ENCODE measurements at places on chromosomes 1 and 21.

GRCh38 chr1:43530483-43531106 lies at the start of gene PTPRF:
Gene PTPRF (plus strand): TSS chr1:43530883. CDS start chr1:43545076, 14,193 bp downstream.
- DNase-seq = peak; percentile 26

DNA sequence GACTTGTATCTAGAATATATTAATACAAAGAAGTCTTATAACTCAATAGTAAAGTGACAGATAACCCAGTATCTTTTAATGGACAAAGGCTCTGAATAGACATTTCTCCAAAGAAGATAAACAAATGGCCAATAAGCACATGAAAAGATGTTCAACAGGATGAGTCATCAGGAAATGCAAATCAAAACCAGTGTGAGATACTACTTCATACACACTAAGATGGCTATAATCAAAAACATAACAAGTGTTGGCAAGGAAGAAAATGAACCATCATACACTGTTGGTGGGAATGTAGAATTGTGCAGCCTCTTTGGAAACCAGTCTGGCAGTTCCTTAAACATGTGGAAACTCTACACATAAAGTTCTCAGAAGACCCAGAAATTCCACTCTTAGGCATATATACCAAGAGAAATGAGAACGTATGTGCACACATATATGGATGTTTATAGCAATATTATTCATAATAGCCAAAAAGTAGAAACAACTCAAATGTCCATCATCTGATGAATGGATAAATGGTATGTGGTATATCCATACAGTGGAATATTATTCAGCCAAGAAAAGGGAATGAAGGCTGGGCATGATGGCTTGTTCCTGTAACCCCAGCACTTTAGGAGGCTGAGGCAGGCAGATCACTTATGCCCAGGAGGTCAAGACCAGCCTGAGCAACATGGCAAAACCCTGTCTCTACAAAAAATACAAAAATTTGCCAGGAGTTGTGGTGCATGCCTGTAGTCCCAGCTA lies 9.9 kb upstream of the MPL start:
- no peak for DNase-seq

DNA sequence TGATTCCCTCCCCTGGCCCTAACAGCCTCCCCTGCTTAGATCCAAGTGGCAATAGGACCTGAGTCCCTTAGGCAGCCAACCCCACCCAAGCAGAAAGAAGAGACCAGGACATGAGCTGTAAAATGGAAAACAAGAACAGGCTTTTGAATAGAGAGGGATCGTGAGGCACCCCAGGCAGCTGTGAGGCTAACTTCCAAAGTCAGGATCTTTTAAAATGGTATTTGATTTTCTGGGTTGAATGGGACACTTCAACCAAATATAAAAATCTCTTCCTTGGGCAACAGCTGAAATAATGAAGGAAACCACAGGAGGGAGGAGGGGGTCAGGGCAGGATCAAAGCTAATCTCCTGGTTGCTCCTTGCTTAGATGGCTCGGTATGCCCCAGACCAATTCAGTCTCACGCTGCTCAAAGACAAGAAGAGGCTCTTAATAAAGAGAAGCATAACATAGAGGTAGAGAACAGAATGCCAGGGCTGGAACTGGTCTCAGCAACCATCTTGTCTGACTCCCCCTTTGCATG lies 28.6 kb upstream of the AVPR1B start:
- DNase-seq = no peak

DNA sequence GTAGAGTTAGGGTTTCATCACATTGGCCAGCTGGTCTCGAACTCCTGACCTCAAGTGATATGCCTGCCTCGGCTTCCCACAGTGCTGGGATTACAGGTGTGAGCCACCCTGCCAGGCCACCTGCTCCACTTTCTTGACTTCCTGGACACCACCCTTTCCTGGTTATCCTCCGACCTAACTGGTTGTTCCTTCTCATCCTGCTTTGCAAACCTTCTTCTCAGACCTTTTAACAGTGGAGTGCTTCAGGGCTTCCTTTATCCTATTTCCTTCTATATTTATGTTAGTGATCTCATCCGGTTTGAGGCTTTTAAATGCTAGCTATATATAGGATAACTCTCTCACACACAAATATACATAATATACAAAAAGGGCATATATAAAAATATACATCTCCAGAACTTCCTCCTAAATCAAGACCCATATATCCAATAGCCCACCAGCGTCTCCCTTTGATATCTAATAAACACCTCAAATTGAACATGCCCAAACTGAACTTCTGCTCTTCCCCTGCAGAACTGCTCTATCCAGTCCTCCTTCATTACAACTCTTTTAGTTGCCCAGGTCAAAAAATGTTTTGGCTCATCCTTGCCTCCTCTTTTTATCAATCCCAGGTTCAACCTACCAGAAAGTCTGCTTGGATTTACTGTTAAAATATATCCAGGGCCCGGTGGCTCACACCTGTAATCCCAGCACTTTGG lies 19.5 kb upstream of the UQCRHL start:
- no peak for DNase-seq

DNA sequence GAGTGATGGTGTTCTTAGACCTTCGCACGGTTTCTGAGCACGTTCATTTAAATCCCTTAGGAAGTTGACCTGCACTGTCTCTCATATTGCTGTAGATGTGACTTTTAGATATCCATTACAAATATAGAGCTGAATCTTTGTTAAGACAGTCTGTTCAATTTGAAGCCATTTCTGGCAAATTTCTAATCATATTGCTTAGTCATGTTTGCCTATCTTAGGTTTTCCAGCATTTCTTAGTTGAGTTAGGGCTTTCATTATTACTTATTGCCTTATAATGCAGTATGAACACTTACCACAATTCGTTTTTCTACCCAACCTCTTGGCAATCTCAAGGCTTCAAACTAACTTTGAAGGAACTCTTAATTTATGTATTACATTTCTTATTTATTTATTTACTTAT lies 78.5 kb upstream of the PGD start:
- no peak for DNase-seq

GRCh38 chr1:69401879-69402278 lies 165.8 kb upstream of the LRRC7 start:
- peak; percentile 13 for DNase-seq

DNA sequence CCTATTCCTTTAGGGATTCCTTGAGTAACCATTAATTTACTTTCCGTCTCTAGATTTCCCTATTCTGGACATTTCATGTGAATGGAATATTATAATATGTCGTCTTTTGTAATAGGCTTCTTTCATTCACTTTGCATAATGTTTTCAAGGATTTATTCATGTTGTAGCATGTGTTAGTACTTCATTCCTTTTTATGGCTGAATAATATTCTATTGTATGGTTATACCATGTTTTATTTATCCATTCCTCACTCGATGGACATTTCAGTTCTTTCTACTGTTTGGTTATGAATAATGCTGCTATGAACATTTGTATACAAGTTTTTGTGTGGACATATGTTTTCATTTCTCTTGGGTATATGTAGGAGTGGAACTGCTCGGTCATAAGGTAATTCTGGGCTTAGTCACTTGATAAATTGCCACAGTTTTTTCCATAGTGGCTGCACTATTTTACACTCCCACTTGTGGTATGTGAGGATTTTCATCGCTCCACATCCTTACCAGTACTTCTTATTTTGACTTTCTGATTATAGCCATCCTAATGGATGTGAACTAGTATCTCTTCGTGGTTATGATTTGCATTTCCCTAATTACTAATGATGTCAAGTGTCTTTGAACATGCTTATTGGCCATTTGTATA lies 17.7 kb downstream of the PPP2R5A start:
- no peak for DNase-seq

GRCh38 chr1:165452336-165453130 lies 7.6 kb upstream of the RXRG start:
- no peak for DNase-seq

GRCh38 chr21:41885341-41886024 lies 6.3 kb upstream of the PRDM15 start:
- DNase-seq = no peak

DNA sequence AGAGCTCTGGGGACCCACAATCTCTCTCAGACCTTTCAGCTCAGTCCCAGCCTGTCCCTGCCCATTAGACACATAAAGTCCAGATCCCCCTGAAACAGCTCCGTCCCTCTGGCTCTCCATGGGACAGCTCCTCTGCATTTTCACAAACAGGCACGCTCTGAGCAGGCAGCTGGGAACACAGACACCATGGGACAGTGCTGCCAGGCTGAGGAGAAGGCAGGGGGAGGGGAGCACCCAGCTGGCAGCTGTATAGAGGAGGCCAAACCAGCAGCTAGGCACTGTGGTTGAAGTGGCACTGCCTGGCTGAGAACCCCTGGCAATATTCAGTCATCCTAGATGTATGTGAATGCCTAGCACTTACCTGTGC lies 2.0 kb downstream of the TMEM63A start:
- no peak for DNase-seq

DNA sequence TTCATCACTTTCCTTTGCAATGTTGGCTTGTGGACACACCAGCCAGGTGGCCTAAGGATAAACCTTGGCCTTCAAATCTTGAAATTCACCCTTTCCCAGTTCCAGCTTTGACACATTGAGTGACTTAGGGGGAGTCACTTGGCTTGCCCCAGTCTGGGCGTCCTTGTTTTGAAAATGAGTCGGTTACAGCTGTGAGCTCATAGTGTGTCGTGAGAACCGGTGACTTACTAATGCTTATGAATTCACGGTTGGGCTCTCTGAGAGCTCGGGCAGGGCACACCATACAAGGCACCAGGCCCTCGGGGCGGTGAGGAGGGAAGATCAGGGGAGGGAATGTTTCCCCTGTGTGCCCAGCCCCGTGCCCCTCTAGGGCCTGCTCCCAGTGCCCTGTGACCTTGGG lies 126.9 kb upstream of the TMPRSS2 start:
- peak; percentile 57 for DNase-seq

- DNase-seq = no peak
Observed at GRCh38 chr1:54372978-54373377, 33.2 kb downstream of the SSBP3 start.

DNA sequence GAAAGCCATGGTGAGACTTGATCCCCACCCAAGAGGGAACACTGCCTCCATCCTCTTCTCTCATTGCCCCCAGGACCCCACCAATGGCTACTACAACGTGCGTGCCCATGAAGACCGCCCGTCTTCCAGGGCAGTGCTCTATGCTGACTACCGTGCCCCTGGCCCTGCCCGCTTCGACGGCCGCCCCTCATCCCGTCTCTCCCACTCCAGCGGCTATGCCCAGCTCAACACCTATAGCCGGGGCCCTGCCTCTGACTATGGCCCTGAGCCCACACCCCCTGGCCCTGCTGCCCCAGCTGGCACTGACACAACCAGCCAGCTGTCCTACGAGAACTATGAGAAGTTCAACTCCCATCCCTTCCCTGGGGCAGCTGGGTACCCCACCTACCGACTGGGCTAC lies 86.1 kb upstream of the CD1D start:
- no peak for DNase-seq

DNA sequence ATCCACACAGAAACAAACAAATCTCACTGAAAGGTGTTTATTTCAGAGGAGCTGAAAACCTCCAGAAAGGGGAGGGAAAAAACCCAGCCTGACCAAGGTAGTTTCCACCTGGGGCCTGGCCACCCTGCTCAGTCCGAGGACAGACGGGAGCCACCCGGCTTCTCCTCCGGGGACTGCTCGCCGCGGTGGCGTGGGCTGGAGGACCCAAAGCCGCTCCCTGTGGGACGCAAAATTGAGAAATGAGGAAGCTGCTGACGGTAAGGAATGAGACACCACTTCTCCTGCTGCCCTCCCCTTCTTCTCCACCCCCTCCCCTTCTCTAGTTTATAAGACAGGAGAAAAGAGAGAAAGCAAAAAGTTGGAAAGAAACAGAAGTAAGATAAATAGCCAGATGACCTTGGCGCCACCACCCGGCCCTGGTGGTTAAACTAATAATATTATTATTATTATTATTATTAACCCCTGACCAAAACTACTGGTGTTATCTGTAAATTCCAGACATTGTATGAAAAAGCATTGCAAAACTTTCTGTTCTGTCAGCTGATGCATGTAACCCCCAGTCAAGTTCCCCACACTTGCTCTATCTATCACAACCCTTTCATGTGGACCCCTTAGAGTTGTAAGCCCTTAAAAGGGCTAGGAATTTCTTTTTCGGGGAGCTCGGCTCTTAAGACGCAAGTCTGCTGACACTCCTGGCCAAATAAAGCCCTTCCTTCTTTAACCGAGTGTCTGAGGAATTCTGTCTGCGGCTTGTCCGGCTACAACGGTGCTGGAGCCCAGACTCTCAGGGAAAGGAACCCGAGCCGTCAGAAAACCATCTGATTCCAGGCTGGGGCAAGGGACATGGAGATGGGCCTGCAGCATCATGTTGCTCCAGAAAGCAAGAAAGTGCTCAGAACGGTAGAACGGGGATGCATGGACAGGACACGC lies 12.5 kb downstream of the ITGB2 start:
- DNase-seq = no peak

- DNase-seq = peak; percentile 33
Observed at GRCh38 chr1:152398812-152399698, 15.0 kb downstream of the CRNN start.

DNA sequence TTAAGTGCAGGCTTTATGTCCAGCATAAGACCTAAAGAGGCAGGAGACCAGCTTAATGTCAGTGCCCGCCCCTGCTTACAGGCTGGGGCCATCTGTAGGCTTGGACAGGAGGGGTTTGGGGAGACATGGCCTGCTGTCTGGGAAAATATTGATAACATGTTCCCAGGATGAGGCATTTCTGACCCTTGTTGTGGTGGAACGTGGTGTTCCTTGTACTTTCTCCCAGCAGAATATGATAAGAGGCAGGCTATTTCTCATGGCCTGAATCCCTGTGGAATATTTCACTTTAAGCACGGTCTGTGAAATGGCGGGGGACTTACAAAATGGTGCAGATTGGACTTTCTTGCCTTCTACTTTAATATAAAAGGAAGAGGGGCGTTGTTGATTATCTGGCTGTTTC lies 41.9 kb upstream of the PLA2G5 start:
- DNase-seq = no peak

GRCh38 chr1:151728151-151729054 lies 7.1 kb downstream of the RIIAD1 start:
- DNase-seq = no peak

- peak; percentile 95 for DNase-seq
Observed at GRCh38 chr1:201025571-201026002, 2.1 kb upstream of the KIF21B start.

- DNase-seq = no peak
Observed at GRCh38 chr1:26932531-26932930, 11.0 kb downstream of the NUDC start.

- no peak for DNase-seq
Observed at GRCh38 chr1:183850852-183851251, 45.9 kb downstream of the RGL1 start.

DNA sequence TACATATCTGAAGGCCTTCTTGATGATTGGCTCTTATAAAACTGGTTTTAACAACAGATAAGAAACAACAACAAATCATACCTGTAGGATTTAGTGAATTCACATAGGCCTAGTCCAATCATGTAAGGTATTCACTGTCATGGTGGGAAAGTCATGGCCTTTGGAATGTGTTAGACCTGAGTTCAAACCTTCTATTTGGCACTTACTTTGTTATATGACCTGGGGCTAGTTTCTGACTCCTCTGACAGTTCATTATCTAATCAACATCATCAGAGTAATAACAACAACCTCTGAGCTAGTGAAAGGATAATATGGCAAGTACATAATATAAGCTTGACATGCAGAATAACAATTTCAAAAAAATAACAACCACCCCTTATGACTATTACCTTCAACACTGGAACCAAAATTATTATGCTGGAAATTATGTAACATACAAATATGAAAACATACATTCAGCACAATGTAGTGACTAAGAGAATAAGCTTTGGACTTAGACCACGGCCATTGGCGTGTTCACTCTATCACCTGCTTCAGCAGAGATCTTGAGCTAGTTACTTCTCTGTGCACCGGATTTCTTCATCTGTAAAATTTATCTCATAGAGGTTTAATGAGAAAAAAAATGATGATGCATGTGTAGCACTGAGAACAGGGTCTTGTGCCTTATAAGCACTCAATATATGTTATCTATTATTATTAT lies 597.6 kb downstream of the LMO4 start:
- DNase-seq = no peak

GRCh38 chr1:43238085-43238484 lies 31.7 kb upstream of the TMEM125 start:
- peak; percentile 57 for DNase-seq
